ENCODE measurements at places on chromosomes 2 and 18.

DNA sequence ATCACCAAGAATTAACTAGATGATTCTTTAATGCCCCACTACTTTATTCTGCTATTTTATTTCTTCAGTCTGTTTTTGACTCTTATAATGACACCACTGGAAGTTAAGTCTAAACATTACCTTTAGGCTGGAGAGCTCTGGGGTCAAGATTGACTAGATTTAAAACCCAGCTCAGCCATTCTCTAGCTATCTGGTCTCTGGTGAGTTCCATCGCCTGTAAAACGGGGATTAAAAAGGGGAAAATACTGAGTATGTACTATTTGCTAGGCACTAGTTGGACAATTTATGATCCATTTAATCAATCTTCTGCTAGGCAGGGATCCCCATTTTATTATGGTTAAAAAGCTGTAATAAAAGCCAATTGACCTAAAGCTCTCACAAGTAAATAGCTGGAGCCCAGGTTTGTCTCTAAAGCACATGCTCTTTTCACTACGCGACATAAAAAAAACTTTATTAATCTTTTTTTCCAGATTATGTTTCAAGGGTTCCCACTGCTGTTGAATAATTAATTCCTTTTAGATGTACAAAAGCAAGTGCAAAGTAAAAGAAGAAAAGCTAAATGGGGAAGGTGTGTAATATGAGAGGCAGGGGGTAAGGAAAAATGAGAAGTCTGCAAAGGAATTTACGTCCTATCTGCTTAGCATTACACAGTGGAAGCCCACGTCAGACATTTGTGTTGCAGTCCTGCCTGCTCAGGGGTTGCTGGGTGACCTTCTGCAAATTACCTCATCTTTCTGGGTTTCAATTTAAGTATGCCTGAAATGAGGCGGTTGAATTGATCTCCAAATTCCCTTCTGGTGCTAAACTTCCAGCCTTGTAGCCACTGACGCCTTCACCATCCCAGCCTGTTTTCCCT, 918 bp upstream of the NABP1 start:
- DNase-seq, result no peak

DNA sequence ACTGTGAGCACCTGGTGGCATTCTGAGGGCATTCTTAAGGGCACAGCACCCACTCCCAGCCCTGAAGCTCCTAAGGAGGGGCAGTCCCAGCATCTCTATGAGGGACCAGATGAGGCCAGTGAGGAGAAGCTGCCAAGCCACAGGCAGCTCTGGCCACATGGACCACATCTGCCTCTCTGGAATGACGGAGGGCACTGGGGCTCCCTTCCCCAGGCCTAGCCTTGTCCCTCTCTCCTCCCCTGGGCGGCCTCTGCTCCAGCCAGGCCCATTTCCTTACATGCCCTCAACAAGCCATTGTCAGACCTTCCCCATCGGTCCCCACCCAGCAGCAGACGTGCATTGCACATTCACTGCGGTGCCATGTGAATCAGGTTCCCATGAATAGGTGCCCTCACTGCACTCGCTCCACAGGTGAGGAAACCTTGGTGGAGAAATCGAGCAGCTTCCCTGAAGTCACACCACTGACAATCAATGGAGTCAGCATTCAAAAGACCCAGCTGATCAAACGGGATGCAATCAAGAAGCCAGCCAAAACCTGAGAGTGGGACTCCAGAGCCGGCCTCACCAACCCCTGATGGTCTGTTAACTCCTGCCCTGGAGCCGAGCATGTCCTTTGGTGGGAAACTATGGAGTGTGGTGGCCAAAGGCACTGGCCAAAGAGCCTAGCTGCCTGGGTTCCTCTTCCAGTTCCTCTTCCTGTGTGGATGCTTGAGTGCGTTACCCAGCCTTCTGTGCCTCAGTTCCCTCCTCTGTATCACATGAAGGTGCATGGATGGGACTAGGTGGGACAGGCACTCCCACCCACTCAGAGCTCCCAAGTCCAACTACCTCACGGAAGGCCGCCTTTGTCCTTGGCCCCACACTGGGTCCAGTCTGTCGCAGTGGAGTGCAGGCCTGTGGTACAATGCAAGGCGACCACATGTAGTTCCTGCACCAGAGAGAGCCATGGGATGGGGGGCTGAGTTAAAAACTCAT, 147.3 kb downstream of the ZFP36L2 start:
- DNase-seq, result no peak

- DNase-seq, result no peak
Observed at GRCh38 chr18:58756596-58757240, 85.5 kb downstream of the MALT1 start.

DNA sequence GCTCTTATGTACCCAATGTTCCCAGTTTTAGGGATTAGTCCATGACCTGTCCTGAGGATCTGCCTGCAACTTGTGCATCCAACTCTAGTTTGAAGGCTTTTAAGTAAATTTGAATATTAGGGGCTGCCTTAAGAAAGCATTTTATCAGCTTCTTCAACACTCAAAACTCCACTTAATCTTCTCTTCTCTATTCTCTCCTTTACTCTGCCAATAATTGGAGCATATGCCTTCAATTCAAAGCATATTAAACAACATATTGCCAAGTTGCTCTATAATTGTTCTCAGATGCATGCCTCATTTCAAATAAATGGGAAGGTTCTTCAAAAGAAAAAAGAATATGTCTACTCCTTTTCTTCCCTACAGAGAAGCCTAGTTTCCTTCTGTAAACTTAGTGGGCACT, 84.8 kb upstream of the NCKAP5 start:
- no peak for DNase-seq

DNA sequence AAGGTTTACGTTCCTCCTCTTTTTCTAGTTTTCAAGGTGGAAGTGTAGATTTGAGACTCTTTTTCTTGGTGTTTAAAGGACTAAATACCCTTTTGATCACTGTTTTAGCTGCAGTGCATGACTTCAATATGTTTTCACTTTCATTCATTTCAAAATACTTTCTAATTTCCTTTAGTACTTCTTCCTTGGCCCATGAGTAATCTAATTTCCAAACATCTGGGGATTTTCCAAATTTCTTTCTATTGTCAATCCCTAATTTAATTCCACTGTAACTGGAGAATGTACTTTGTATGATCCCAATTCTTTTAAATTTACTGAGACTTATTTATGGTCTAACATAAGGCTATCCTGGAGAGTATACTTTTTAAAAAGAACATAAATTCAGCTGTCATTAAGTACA, 3.8 kb upstream of the RHBDD1 start:
- no peak for DNase-seq

GRCh38 chr2:128058114-128058513, 30.3 kb upstream of the SAP130 start:
- DNase-seq, result no peak

DNA sequence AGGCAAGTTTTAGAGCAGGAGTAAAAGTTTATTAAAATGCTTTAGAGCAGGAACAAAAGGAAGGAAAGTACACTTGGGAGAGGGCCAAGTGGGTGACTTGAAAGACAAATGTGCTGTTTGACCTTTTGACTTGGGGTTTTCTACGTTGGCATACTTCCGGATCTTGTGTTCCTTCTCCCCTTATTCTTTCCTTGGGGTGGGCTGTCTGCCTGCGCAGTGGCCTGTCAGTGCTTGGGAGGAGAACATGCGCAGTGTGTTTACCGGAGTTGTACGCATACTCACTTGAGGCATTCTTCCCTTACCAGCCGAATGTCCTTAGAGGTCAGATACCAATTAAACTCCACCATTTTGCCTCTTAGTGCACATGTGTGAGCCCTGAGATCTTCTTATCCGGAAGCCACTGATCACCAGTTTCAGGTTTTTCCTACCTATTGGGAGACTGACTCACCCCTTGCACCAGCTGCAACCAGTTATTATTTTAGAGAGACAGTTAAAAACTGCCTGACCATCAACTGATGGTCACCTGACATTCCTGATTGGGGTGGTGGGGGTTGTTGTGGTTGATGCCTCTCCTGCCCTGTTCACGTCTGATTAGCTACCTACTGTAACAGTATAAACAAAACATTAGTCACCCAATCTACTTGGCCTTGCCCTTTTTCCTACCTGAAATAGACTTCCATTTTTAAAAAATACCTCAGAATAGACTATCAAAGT, 67.5 kb downstream of the NYAP2 start:
- DNase-seq, result no peak

DNA sequence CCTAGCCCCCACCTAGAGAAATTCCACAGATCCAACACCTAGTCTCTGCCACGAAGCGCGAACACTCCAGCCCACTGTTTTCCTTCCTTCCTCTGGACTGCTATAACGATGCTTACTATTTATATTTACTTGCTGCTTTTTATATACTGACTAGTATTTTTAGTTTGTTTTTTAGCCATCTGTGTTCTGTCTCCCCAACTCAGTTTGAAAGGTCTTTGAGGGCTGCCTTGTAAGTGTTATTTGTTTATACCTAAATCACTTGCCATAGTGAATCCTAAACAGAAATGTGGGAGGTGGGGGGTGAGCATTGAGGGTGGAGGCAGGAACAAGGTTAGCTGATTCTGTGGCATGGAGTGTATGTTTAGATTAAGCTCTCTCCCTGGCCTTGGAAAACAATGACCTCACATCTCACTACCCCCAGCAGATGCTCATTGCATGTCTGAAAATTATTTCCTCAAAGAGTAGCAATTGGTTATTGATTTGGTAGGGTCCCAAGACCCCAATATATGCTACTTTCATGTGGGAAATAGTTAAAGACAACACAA, 1.1 kb upstream of the NCKAP5 start:
- DNase-seq, result no peak

DNA sequence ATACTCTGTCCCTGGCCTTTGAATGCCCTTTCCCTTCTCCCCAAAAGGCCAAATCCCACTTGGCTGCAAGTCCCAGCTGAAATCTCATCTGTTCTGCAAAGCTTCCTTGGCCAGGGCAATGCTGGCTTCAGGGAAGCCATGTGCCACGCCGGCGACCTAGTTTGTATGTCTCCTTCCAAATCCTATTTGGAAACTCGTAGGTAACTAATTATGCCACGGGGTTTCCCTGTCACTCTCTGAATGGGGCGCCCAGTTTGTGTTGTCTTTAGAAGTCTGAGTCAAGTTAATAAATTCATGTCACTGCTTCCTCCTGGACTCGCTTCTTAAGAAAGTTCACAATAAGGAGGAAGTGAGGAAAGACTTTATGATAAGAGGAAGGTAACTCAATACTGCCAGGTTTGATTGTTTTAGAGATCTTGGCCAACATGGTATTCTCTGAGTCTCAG, 19.1 kb downstream of the FHL2 start:
- DNase-seq, result no peak

GRCh38 chr2:111121028-111121827, 514 bp downstream of the BCL2L11 start:
- DNase-seq, result peak; percentile 18

DNA sequence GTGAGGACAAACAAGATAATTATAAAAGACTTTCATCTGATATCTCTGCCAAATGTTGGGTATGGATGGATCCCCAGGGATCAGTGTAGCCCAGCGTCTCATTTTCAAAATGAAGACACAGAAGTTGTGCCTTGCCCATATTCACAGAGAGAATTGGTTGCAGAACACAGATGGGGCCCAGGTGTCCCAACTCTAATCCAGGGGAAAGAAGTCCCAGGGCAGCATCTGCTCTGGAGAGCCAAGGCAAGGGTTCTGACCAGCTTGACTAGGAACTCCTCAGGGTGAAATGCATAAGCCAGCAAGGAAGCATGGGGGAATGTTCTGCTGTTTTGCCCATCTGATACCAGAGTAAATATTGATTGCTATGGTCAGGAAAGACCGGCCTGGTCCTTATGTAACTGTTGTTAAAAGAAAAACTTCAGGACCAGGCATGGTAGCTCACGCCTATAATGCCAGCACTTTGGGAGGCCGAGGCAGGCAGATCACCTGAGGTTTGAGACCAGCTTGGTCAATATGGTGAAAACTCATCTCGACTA, 68.7 kb upstream of the CABLES1 start:
- DNase-seq, result no peak

DNA sequence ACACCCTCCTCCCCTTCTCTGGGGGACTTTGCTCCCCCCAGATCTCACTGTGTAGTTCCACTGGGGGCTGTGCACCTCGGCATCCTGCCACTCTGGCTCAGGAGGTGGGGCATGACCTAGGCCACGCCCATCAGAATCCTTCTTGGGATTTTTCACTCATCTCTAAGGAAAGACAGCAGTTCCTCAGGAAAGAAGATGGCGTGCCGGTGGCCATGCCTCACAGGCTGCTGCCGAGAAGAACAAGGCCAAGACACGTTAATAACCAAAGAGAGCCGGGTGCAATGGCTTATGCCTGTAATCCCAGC, 3.2 kb downstream of the NMUR1 start:
- no peak for DNase-seq

GRCh38 chr2:142621287-142621686, 256.2 kb upstream of the KYNU start:
- no peak for DNase-seq

GRCh38 chr18:67766930-67767329, 250.4 kb upstream of the DSEL start:
- no peak for DNase-seq

DNA sequence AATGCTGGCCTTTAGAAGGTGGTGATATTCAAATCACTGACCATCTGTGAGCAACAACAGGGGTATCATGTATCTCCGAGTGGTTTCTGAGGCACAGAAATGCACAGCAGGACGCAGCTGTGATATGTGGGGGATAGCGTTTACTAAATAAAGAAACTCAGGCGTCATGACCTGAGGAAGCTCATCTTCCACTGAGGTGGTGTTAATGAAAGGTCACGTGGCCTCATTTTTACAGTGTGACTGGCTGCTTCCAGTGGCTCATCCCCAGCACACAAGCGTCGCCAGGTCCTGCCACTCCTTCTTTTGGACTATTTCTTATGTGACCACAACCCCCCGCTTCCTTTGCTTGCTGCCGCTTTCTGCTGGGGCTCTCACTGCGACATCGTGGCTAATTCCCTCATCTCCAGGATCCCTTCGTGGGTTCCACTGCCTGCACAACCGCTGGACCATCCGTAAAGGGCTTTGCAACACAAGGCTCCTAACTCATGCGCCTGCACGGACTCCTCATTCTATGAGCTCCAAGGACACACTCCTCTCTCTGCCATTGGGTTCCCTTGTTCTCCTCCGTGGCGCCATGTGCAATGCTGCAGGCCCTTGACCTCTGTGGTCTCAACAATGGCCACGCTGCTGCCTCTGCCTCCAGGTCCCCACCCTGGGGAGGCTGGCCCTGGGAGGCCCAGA, 109.3 kb downstream of the MBP start:
- no peak for DNase-seq
